ENCODE measurements at places on chromosomes 5 and 9. TPM values are rescaled to one million over a fixed set of nuclear protein-coding genes. Genes with fewer than 3 reads are reported as not detected.

The PCDHGB1 gene
- total RNA-seq = 0.75 TPM

The ABO gene
- 0.08 TPM for total RNA-seq

The COL5A1 gene
- total RNA-seq = 15.6 TPM

The ZNF608 gene
- 3.9 TPM for total RNA-seq

The NIM1K gene
- total RNA-seq = not detected

The C9orf50 gene
- total RNA-seq = not detected

GRCh38 chr5:28729067-28729466 lies 1690.7 kb upstream of the CDH9 start:
- H3K36me3 ChIP-seq = no peaks in the 10 kb centered on the region
- no peaks in the 10 kb centered on the region for H3K27me3 ChIP-seq
- H3K4me3 ChIP-seq = no peak overlapping the region
- peaks cover 3% of the 10 kb centered on the region for H3K4me1 ChIP-seq
- DNase-seq = no peak

GRCh38 chr5:171773106-171773505 lies 12.5 kb upstream of the SMIM23 start:
- H3K36me3 ChIP-seq = no peaks in the 10 kb centered on the region
- H3K27ac ChIP-seq = no peak overlapping the region
- no peaks in the 10 kb centered on the region for H3K4me1 ChIP-seq
- no peaks in the 10 kb centered on the region for H3K27me3 ChIP-seq
- DNase-seq = no peak

GRCh38 chr5:93107805-93108520 lies 473.1 kb downstream of the NR2F1-AS1 start:
- H3K4me3 ChIP-seq = no peak overlapping the region
- no peaks in the 10 kb centered on the region for H3K36me3 ChIP-seq
- H3K4me1 ChIP-seq = no peaks in the 10 kb centered on the region
- DNase-seq = no peak
- H3K27me3 ChIP-seq = no peaks in the 10 kb centered on the region

- DNase-seq = peak; percentile 32
- H3K4me1 ChIP-seq = no peaks in the 10 kb centered on the region
- H3K27ac ChIP-seq = no peak overlapping the region
- H3K27me3 ChIP-seq = no peaks in the 10 kb centered on the region
- H3K4me3 ChIP-seq = no peak overlapping the region
These were observed 155.3 kb downstream of the COL23A1 start for GRCh38 chr5:178434851-178435250.

DNA sequence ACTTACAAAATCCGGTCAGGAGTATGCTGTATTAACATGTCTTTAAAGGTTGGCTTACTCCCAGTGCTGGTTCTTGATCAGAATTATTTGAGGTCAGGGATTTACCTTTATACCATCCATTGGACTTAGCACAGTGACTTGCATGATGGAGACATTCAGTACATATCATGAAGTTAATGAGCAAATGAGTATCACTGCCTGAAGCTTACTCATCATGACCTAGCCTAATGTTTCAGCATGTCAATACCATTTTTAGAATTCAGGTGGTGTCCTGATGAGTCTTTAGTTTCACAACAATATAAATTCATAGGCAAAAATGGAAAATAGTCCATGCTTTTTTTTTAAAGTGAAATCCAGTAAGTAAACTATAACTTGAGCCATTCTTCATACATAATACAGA lies 226.0 kb upstream of the C9orf72 start:
- no peak overlapping the region for H3K4me3 ChIP-seq
- H3K36me3 ChIP-seq = no peaks in the 10 kb centered on the region
- no peaks in the 10 kb centered on the region for H3K27me3 ChIP-seq
- peaks cover 3% of the 10 kb centered on the region for H3K4me1 ChIP-seq
- H3K27ac ChIP-seq = no peak overlapping the region

DNA sequence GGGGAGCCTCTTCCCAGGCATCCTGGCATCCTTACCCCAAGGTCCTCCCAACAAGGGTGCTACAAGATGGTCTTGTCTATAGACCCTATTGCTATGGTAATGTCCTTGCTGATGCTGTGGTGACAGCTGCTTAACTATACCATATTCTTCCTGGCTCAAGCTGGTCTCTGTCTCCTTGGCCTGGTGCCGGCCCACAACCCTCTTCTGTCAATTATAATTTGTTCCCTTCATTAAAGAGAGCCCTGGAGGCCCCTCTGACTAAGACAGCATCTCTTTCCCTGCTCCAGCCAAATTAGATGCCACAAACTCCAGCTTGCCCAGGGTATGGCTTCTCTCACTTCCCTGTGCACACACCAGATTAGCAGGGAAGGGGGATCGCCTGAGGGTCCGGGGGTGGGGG lies 86.7 kb downstream of the PSD2 start:
- no peaks in the 10 kb centered on the region for H3K27me3 ChIP-seq
- no peak overlapping the region for H3K4me3 ChIP-seq
- DNase-seq = no peak
- no peaks in the 10 kb centered on the region for H3K36me3 ChIP-seq

DNA sequence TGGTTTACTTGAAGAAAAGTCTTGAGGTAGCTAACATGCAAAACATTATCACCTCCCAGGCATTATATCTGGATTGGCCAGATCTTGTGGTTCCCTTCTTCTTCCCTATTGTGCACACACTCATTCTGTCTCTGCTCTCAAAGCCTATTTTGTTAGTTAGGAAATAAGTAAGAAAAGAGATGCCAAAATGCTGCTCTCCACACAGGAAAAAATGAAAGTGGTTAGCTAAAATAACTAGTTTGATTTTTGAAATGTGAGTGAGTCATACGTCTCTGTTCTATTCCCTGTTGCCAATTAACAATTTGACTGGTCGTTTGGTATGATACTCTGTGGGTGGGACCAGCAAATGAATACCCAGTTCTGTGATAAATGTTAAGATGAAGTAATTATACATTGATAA lies 28.1 kb downstream of the LMNB1 start:
- H3K27me3 ChIP-seq = no peaks in the 10 kb centered on the region
- H3K4me1 ChIP-seq = no peaks in the 10 kb centered on the region
- no peak overlapping the region for H3K4me3 ChIP-seq
- DNase-seq = no peak
- H3K27ac ChIP-seq = no peak overlapping the region

DNA sequence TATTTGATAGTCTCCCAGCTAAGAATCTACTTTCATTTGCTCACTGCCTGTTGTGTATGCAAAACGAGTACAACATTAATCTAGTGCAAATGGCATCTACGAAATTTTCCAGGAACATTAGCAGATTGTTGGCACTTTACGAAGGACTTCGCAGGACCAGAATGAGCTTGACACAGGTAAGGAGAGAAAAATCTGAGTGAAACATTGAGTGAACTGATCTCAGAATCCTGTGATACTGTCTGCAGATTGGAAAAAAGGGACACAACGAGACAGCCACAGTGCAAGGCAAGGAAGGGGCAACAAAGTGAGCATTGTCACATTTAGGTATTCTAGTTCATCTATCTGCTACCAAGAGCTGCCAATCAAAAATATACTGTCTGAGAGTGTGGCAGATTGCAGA lies 350.5 kb downstream of the ZNF608 start:
- H3K27ac ChIP-seq = no peak overlapping the region
- H3K4me1 ChIP-seq = no peaks in the 10 kb centered on the region

DNA sequence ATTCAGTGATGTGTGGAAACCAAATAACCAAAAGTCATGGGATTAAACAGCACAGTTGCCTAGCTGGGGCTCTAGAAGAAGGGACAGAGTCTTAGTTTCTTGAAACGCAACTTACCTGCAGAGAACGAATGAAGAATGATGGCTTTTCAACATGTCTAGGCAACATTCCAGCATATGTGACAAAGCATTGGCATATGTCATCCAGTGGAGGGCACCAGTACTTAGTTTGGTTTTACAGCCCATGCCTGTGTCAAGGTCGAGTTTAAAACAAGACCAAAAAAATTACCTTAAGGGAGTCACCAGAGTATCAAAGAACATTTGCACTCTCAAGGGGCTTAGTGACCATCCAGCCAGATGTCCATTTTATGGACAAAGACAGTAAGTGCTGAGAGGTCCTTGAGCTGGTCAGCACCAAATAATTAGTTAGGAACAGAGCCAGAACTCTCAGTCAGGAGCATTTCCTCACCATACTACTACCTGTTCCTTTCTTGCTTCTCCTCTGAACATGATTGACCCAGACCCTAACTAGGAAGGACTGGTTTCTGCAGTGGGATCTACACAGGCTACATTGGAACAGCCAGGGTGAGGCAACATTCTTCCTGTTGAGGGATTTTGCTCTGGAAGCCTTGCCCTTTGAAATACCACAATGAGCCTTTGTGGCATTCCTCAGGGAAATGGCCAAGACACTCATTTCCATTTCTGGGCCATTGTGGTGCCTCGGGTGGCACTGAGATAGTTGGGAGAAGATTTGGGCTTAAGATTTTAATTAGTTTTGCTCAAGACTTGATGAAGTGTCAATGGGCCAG lies 75.4 kb upstream of the ANKH start:
- peaks cover 3% of the 10 kb centered on the region for H3K4me1 ChIP-seq
- H3K4me3 ChIP-seq = no peak overlapping the region
- DNase-seq = no peak
- H3K27me3 ChIP-seq = no peaks in the 10 kb centered on the region

DNA sequence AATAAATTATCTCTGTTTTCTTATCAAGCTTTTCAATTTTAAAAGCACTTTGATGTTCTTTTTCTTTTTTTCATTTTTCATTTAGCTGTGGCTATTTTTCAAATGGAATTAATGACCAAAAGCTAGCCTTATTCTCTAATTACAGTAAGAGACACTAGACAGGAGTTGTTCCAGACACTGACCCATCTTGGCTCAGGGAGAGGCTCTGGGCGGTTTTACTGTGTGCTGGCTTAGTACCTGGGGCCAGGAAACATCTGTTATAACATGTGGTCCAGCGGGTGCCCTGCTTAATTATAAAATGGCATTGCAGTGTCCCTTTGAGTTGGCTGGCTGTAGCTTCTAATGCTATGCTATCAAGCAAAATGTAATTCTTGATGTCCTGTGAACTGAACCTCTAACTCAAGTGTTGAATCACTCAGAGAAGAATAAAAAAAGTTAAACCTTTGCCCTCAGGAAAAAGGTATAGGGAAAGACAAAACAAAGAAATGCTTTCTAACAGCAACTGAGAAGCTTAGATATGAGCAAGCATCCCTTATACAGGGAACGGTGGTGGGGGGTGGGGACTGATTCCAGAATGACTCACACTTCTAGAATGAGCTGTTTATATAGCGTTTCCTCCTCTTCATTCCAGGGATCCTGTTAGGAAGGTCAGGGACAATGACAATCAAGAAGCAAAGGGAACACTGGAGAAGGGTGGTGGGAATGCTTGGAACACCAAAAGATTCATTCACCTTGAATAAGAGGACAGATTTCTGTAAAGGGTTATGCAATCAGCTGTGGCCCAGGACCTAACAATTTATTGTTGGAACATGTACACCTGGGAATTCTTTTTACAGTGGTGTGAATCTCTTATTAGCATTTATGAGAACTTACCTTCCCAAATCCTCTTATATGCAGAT lies 58.7 kb upstream of the NFIB start:
- no peaks in the 10 kb centered on the region for H3K27me3 ChIP-seq
- no peaks in the 10 kb centered on the region for H3K4me1 ChIP-seq
- H3K4me3 ChIP-seq = no peak overlapping the region
- no peaks in the 10 kb centered on the region for H3K36me3 ChIP-seq
- H3K27ac ChIP-seq = no peak overlapping the region
- DNase-seq = no peak

- H3K4me3 ChIP-seq = no peak overlapping the region
- DNase-seq = no peak
- no peak overlapping the region for H3K27ac ChIP-seq
- H3K36me3 ChIP-seq = no peaks in the 10 kb centered on the region
- H3K4me1 ChIP-seq = no peaks in the 10 kb centered on the region
These were observed 309.7 kb downstream of the NSG2 start for GRCh38 chr5:174355208-174355612.

- no peak overlapping the region for H3K4me3 ChIP-seq
- no peaks in the 10 kb centered on the region for H3K27me3 ChIP-seq
- no peak overlapping the region for H3K27ac ChIP-seq
- H3K36me3 ChIP-seq = no peaks in the 10 kb centered on the region
- no peak for DNase-seq
These were observed 839.1 kb downstream of the NR2F1-AS1 start for GRCh38 chr5:92741906-92742305.

- no peaks in the 10 kb centered on the region for H3K27me3 ChIP-seq
- no peaks in the 10 kb centered on the region for H3K36me3 ChIP-seq
- H3K27ac ChIP-seq = no peak overlapping the region
- H3K4me3 ChIP-seq = no peak overlapping the region
- H3K4me1 ChIP-seq = no peaks in the 10 kb centered on the region
These were observed 35.6 kb downstream of the RASEF start for GRCh38 chr9:83027153-83027891.

DNA sequence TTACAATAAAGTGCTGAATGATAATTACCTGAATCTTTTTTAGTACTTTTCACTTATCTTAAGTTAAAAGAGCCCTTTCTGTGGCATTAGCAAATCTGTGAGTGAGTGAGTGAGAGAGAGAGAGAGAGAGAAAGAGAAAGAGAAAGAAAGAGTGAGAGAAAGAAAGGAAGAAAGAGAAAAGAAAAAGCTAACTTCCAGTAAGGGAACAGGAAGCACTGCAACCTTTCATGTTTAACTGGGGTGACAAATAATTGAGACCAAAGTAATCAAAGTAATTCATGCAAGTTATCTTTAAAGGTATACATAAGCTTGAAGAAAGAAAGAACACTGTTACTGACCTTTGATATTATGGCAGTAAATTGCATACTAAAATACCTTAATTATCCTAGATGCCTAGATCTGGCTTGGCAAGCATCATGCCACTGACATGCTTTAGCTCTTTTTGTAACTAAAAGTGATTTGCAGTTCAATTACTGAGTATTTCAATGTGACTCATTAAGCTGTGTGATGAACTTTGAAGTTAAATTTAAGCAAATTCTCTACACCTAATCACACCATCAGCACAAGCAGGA lies 21.7 kb downstream of the FEM1C start:
- no peak overlapping the region for H3K4me3 ChIP-seq
- no peaks in the 10 kb centered on the region for H3K27me3 ChIP-seq
- no peak overlapping the region for H3K27ac ChIP-seq
- DNase-seq = no peak
- peaks cover 15% of the 10 kb centered on the region for H3K36me3 ChIP-seq

- no peak for DNase-seq
- H3K36me3 ChIP-seq = no peaks in the 10 kb centered on the region
- H3K27ac ChIP-seq = no peak overlapping the region
- H3K4me1 ChIP-seq = no peaks in the 10 kb centered on the region
These were observed 1.5 kb downstream of the SH3GLB2 start for GRCh38 chr9:129026442-129027223.

GRCh38 chr9:75382126-75382525 lies 293.8 kb downstream of the OSTF1 start:
- H3K27ac ChIP-seq = no peak overlapping the region
- H3K27me3 ChIP-seq = no peaks in the 10 kb centered on the region
- H3K4me1 ChIP-seq = no peaks in the 10 kb centered on the region

DNA sequence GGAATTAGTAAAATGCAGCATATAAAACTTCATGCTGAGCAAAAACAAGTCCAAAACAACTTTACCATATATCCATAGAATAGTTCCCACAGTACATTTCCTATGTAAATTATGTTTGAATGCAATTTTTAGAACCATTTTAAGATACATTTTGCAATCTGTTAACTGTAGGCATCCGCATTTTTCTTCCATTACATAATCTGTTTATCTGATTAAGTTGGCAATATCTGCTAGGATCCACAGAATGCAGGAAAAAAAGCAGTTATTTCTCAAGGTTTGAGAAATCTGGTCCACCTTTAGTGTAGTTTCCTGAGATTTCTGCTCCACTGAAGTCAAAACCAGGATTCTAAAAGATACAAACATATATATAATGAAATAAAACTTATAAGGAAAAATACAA lies 6.2 kb downstream of the NUDCD2 start:
- peaks cover 2% of the 10 kb centered on the region for H3K36me3 ChIP-seq
- peaks cover 5% of the 10 kb centered on the region for H3K4me1 ChIP-seq
- DNase-seq = no peak
- H3K4me3 ChIP-seq = no peak overlapping the region
